Neural progenitor cell (in vitro differentiated cells): ENCODE measurements at places on chromosomes 2 and 18.

DNA sequence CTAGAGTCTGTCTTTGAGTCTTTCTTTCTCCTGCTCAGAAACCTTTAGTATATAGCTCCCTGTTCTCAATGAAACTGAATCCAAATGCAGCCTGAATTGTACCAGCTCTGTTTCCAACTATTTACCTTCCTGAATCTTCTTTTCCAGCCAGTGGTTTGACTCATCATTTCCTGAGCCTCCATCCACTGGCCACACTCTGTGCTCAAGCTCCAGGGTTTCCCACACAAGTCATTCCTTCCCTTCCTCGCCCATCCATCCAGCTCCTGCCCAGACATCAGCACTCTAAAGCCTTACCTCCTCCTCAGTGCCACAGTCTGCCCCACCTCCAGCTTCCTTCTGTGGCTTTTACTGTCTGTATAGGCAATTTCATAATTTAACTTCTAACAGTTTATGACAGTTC, 233.6 kb upstream of the RASGRP3 start:
- no peak for DNase-seq

- peak; percentile 10 for DNase-seq
These were observed 50.4 kb downstream of the GATA6 start for GRCh38 chr18:22219568-22220355.

DNA sequence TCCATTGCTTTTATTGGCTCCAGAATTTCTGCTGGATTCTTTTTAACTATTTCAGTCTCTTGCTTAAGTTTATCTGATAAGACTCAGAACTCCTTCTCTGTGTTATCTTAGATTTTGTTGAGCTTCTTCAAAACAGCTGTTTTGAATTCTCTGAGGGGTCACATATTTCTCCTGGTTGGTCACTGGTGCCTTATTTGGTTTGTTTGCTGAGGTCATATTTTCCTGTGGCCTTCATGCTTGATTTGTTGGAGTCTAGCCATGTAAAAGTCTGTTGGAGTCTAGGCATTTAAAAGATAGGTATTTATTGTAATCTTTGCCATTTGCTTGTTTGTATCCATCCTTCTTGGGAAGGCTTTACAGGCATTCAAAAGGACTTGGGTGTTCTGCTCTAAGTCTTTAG, 398.7 kb downstream of the DSEL start:
- no peak for DNase-seq

DNA sequence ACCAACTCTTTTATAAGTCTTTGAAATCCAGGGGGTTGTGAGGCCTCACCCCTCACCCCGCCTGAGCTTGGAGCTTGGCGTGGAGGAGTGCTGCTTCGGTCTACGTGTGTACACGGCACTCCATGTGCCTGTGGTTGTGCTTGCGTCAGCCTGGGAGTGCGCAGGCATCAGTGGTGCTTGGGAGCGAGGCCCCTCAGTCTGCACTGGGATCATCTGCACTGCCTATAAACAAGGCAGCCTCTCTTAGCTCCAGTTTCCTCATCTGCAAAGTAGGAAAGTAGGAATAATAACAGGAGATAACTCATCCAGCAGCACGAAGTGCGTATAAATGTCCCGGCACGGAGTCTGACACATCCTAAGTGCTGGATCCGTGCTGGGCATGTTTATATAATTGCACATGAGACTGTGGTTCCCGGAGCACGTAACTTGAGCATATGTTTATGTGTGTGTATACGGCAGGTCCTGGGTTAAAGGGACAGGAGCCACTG, 1.2 kb downstream of the GYPC start:
- peak; percentile 38 for DNase-seq

- DNase-seq = no peak
These were observed 18.6 kb downstream of the ERMN start for GRCh38 chr2:157307021-157307420.

- no peak for DNase-seq
These were observed 221.1 kb downstream of the ANAPC1 start for GRCh38 chr2:111662771-111663470.

DNA sequence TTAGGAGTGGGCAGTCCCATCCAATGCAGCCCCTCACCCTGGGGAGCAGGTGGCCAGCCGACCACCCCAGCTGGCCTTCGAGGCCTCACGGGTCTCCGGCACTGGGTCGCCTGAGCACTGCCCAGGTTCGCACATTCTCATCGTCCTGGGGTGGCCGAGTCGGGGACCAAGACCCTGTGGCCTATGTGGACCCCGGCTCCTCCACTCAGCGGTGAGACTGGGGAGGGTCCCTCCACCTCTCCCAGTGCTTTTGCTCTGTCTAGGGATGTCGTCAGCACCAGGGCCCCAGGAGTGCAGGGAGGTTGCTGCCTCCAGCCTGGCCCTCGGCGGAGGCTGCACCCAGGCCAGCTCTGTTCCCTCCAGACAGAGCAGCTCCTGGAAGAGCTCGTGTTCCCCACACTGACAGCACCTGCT, 89.6 kb downstream of the TPO start:
- DNase-seq = no peak

DNA sequence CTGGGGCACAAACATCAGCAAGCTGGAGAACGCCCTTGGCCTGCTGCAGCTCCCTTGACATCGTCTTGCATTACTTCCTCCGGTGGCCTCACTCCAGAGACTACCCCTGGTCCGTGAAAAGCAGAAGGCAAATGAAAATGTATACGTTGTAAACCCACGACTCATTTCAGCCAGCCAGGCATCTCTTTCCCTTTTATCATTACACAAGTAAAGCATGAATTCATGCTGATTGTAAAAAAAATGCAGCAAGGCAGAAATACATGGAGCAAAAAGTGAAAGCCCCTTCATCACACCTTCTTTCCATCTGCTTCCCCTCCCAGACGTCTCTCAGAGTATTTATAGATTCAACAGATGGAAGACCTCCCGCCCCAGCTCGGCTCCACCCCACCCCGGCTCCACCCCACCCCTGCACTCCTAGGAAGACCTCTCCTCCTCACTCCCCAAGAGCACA, 41.6 kb upstream of the RALBP1 start:
- DNase-seq = no peak

- DNase-seq = peak; percentile 87
These were observed at the start of gene CYRIA for GRCh38 chr2:16665748-16666448. Gene CYRIA (minus strand): TSS chr2:16665834. CDS start chr2:16588119, 77,715 bp downstream.

GRCh38 chr18:26804519-26804918, 61.0 kb downstream of the AQP4 start:
- DNase-seq = peak; percentile 75

- DNase-seq = no peak
These were observed 2.2 kb upstream of the IL1RN start for GRCh38 chr2:113124984-113125855.

GRCh38 chr2:186544255-186544675, 45.6 kb upstream of the ITGAV start:
- peak; percentile 45 for DNase-seq

GRCh38 chr2:120741571-120742561, 6.2 kb downstream of the GLI2 start:
- DNase-seq = peak; percentile 91

DNA sequence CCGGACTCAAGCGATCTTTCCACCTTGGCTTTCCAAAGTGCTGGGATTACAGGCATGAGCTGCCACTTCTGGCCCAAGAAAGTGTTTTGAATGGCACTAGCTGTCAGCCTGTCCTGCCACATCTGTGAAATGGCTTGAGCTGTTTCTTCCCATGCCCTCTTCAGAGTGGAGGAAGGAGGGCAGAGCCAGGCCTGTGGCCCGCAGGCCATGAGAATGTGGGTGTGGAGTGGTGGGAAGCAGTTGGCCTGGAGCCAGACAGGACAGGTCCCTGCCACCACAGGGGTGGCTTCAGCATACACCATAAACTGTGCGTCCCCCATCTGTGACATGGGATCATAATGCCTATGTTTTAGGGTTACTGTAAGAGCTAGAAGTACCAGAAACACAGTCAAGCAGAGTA, 6.5 kb downstream of the SLC66A3 start:
- DNase-seq = no peak

- no peak for DNase-seq
These were observed 313.2 kb upstream of the ETAA1 start for GRCh38 chr2:67083951-67084350.

- peak; percentile 75 for DNase-seq
These were observed 35.5 kb upstream of the KIDINS220 start for GRCh38 chr2:8872821-8873432.

DNA sequence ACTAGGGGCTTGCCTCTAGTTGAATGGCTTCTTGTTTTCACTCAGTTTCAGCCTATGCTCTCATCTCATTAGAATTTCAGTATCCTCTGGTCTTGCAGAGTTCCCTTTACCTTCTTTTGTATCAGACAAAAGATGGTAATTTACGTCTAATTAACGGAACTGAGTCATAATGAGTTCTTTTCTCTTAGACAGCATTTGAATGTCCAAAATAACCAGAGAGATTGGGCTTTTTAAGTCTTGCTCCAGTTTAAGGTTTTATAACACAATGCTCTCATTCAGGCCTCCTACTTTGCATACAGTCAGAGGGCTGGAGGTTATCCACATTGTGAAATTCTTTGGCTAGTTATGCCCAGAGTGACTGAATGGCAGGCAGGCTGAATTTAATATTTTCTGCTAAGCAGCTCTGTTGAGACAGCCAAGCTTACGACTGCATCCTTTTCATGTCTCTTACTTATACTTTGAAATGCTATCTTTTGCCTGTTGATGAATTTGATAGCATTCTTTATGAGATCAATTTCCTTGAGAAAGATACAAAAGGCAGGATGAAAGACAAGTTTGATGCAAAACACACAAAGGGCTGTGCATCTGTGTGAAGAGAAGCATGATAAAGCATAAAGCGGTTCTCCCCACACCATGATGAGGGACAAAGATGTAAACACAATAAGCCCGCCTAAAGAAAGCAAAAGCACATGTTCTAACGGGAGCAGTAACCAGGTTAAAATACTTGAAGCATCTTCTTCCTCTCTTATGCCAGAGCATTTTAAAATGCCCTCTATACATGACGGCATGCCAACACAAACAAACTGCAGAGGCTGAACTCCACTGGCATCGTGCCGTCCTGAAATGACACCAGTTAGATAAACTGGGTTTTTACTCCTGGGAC, 90.0 kb downstream of the CDH2 start:
- DNase-seq = peak; percentile 62

GRCh38 chr18:70288171-70288850, 534 bp upstream of the SOCS6 start:
- DNase-seq = peak; percentile 20

- no peak for DNase-seq
These were observed 143.9 kb upstream of the ITGA6 start for GRCh38 chr2:172283476-172283875.

GRCh38 chr2:217943446-217944321, 59.1 kb downstream of the TNS1 start:
- DNase-seq = peak; percentile 85

DNA sequence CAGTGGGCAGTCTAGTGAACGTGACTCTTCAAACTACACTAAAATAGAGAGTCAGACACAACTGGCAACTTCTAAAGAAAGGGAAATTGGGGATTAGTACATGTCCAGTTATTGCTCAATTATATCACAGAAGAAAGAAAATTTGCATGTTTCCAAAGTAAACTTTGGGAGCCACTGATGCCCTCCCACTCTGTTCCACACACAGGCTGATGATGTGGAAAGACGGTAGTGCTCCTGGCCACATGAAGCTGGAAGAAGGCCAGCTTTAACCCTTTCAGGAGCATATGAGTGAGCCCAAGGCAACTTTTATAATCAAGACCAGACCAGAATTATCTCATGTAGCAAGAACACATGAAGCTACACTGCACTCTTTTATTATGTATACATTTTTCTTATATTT, 141.0 kb downstream of the NR4A2 start:
- no peak for DNase-seq
